ENCODE measurements at places on chromosomes 16 and 17.

GRCh38 chr16:14011001-14011400 lies 60.1 kb upstream of the MRTFB start:
- DNase-seq, result no peak

- no peak for DNase-seq
Measured at GRCh38 chr16:75471723-75472633, 7.5 kb upstream of the TMEM170A start.

- no peak for DNase-seq
Measured at GRCh38 chr16:53378138-53378537, 56.1 kb upstream of the RBL2 start.

DNA sequence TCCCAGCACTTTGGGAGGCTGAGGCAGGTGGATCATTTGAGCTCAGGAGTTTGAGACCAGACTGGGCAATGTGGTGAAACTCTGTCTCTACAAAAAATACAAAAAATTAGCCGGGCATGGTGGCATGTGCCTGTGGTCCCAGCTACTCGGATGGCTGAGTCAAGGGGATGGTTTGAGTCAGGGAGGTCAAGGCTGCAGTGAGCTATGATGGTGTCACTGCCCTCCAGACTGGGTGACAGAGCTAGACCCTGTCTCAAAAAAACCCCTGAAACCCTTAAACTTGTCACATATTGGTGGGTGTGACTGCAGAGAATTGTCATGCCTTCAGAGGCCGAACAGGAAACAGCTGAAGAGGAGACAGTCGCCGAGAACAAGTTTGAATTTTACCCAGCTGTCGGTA lies 13.4 kb downstream of the RPTOR start:
- no peak for DNase-seq

DNA sequence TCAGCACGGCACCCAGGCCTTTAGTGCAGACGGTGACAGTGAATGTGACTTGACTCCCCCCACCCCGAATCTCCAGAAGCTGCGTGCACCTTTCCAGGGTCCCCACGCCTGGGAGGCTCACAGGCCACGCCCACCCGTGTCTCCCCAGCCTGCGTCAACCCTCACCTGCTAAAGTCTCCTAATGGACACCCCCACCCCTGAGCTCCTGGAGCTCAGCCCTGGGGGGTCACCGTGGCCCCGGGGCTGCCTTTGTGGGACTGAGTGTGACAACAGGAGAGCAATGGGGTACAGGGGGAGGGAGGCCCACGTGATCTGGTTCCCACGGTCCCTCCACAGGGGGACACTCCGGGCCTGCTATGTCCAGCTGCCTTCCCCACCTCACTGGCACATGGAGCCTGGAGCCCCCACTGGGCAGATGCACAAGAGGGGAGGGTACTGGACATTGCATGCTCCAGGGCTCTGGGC lies 7.4 kb upstream of the FASN start:
- no peak for DNase-seq
